Suppressor macrophage treated with lipopolysaccharide for 1 hour (primary cell): ENCODE measurements at places on chromosomes 16 and 17.

GRCh38 chr17:48543107-48543853, 1.6 kb downstream of the HOXB2 start:
- DNase-seq, result peak; percentile 68

DNA sequence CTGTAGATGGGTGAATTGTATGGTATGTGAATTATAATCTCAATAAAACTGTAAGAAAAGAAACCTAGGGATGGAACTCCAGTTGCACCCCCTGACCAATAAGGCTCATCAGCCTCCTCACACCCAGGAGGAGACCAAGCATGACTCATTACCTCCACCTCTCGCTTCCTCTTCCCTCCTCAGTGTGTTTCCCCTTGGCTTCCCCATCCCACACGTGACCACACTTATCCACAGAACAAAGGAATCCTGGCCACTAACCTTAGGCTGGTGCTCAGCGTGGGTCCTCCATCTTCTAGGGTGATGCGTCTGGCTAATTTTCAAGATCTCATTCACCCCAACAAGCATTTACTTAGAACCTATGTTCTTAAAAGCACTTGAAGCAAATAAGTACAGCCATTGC, 36.2 kb upstream of the MAP3K14 start:
- DNase-seq, result peak; percentile 95

GRCh38 chr16:4378161-4378666, 6.6 kb downstream of the VASN start:
- no peak for DNase-seq

DNA sequence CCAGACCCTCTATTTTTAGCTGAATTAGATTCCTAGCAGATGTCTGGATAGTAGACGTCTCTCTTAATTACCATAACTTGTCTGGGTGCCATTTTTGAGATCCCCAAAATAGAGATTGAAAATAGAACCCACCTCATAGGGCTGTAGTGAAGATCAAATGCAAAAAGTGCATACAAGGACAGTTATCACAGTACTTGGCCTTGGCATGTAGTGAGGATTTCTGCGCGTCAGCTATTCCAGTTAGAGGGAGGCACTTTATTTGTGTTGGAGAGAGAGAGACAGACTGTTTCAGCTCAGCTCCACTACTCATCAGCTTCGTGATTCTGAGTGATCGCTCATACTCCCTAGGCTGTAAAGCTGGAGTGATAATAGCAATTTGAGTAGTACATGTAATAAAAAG, 59.6 kb upstream of the CDH13 start:
- DNase-seq, result no peak

DNA sequence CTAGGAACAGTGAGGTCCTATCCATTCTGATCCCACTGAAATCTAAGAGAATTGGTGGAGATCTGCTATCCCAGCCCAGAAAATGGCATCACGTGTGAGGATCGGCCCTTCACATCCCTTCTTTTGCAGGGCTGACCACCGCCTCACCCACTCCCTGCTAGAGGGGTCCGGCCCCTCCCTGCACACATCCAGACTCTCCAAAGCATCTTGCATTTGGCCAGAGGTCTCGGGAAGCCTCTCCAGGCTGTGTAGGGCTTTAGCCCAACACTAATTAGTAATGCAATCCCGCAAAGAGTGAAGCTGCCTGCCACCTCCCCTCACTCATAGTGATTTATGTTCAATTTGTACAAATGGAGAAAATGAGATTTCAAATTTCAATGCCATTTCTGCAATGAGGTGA, 434.4 kb upstream of the ZFHX3 start:
- DNase-seq, result no peak

- DNase-seq, result no peak
These were observed 597.7 kb downstream of the TOX3 start for GRCh38 chr16:51949282-51949681.

- no peak for DNase-seq
These were observed 1.4 kb downstream of the CEP131 start for GRCh38 chr17:81221371-81221841.

DNA sequence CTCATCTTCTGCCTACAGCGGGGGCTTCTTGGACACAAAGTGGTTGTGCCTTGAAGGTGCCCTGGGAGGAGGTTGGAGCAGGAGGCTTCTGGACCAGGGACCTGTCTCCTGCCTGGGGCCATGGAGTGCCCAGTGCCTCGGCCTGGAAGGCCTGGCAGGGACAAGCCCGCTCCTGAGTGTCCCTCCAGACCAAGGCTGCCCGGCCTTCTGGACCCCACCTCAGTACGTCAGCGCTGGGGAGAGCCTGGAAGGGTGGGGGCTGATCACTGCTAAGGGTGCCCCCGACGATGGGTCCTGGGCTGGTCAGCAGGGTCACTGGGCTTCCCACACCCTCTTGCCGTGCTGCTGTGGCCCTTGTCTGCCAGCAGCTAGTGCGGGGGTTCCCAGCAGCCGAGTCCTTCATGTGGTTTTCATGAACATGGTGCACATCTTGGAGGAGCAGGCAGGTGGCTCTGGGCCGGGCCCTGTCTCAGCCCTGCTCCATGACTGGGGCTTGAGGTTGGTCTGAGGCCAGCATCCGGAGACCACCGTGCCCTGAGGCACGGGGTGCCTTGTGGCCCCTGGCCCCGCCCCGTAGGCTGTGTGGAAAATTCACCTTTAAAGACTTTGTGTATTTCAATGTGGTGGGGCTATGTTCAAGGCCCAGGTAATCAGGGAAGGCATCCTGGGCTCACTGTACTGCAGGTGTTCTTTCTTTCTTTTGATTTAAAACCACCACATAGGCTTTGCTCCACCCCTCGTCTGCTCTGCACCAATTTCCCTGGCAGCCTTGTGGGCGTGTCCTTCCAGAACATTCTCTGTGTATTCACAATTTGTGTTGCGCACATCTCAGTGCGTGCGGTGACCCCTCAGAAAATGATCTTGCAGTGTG, 22.4 kb downstream of the MGRN1 start:
- no peak for DNase-seq

DNA sequence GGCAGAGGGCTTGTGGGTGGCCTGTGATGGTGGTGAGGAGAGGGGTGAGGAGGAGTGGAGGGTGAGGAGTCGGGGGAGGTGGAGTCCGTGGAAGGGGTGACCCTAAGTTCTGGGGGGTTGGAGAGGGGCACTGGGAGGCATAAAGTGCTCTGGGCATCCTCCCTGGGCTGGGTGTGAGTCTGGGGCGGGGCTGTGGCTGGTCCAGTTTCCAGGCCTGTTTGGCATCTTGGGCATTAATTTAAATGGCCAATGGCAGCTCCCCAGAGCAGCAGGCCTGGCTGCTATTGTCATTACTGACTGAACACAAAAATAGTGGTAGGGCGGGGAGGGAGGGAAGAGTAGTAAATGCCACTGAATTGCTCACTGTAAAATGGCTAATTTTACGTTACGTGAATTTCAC, 7.7 kb upstream of the ARHGAP23 start:
- no peak for DNase-seq

DNA sequence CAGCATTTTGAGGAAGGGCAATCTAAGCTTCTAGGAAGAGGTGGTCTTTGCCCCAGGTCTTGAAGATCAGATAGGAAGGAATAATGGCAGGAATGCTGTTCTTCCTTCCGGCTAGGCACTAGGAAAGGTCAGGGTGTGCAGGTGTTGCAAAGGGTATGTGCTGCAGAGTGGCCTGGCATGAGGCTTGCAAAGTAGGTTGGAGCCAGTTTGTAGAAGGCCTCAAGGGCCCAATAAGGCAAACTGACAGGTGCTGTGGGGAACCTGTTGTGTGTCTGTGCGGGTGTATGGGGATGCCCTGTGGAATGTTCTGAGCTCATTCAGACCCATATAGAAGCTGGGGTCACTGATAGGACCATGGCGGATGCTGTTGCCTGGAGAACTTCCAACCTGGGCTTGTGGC, 12.7 kb downstream of the MSI2 start:
- no peak for DNase-seq

DNA sequence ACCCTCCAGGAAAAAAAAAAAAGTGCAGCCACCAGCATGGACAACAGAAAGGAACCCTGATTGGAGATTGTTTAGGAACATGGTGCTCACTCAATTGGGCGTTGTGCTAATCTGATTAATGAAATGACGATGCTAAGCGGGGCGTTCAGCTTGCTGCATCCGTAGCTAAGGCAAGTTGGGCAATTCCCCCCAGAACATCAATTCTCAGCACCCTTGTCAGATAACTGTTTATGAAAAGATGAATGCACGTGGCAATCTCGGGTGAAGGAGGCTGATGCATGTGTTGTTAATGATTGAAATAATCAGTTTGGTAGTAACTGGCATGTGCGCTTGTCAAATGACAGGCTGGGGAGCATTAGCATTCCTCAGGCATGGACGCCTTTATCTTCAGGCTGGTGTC, 57.0 kb downstream of the HS3ST3A1 start:
- DNase-seq, result no peak

DNA sequence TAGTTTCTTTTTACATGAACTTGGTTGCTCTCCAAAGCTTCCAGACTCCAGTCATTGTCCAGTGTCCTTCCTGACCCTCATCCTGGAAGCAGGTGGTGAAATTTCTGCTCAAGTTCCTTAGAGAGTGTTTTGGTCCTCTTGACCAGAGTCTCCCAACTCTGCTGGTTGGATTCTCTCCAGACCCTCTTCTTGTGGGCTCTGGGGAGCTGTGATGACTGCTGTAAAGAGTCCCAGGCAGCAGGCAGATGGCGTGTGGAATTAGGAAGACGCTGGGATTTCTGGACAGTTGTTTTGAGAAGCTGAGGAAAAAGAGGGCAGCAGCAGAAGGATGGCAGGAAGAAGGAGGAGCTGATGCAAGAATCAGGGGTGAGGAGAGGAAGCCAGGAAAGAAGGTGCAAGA, 1.6 kb upstream of the SEZ6 start:
- DNase-seq, result no peak

DNA sequence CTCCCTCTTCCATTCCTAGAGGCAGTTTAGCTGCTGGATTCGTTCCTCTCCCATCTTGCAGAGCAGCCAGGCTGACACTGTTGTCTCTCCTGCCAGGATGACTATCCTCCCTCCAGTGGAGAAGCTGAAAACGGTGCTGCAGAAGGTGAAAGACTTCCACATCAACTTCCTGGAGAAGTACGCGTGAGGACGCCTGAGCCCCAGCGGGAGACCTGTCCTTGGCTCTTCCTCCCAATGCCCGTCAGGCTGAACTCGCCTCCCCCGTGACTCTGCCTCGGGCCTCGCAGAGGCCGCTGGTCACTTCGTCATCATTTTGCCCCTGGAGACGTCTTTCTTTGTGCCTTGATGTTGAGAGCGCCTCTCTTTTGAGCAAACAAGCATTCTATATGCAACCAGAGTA, 44.6 kb downstream of the GPT2 start:
- DNase-seq, result no peak

- DNase-seq, result no peak
These were observed 24.9 kb upstream of the GRB2 start for GRCh38 chr17:75430159-75430974.

DNA sequence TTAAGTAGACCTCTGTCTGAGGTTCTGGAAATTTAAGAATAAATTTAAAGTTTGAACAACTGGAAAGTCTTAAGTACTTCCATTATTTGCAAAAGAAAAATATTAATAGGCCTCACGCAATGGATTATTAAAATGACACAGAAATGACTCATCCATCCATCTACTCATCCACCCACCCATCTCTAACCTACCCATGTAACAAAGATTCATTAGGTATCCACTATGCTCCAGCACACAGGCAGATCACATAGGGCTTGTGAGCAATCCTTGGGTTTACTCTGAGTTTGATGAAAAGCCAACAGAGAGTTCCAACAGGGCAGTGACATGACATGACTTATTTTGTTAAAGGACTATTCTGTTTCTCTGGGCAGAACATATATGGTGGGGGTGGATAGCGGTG, 93.3 kb downstream of the HELZ start:
- peak; percentile 6 for DNase-seq

DNA sequence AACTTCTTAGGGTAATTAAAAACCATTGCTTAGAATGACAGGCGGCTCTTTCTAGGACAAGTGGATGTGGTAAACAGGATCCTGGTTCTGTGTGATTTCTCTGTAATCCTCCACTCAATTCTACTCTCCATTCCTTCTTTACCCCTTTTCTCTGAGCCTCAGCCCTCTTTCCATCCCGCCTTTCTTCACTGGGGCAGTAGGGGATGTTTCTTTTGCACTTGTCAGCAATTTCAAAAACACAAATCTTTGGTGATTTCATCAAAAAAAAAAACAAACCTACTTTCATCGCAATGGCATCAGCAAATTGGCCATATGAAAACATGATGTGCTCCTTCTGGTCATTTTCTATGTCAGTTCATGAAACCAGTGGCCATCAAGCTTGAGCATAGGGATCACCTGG, 104.6 kb downstream of the CDK5R1 start:
- no peak for DNase-seq

GRCh38 chr16:61382435-61382834, 653.8 kb downstream of the CDH8 start:
- DNase-seq, result no peak

DNA sequence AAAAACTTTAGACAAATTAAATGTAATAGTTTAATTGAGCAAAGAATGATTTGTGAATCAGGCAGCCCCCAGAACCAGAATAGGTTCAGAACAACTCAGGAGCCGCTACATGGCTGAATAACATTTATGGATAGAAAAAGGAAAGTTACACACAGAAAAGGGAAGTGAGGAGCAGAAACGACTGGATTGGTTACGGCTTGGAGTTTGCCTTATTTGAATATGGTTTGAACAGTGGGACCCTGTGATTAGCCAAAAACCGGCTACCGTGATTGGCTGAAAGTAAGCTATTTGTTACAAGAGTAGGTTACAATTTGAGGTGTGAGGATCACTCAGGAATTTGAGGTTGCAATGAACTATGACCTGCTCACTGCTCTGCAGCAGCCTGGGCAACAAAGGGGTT, 1139.8 kb downstream of the CDH11 start:
- no peak for DNase-seq

GRCh38 chr16:1182316-1182671, 29.4 kb downstream of the CACNA1H start:
- no peak for DNase-seq

- no peak for DNase-seq
These were observed 671.2 kb downstream of the CDH8 start for GRCh38 chr16:61364990-61365389.

DNA sequence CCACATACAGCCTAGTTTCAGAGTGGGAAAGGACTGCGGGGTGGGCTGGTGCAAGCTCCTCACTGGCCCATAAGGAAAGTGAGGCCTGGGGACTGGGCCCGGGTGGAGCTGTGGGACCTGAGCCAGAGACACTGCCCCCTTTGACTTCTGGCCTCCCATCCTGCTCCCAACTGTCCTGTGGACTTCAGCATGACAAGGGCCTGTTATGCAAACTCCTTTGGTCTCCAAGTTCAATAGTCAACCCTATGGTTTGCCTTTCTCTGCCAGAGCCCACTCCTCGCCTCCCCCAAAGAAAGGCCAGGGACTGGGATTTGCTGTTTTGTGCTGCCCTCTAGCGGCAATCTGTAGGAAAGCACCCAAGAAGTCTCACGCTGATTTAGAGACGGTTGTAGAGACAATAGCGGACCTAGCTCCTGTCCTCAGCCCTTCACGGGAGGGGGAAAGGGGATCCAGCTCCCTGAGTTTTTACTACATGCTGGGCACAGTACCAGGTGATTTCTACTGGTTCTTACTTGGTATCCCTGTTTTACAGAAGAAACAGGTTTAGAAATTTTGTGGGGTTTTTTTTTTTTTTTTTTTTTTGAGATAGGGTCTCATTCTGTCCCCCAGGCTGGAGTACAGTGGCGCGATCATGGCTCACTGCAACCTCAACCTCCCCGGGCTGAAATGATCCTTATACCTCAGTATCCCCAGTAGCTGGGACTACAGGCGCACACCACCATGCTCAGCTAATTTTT, 1.2 kb upstream of the TLCD3B start:
- peak; percentile 75 for DNase-seq

- no peak for DNase-seq
These were observed 77.0 kb upstream of the MTMR4 start for GRCh38 chr17:58591455-58591854.
